ENCODE measurements at places on chromosomes 5 and 9. TPM values are rescaled to one million over a fixed set of nuclear protein-coding genes. Genes with fewer than 3 reads are reported as not detected.
A peak's percentile ranks its signal among the peaks of the same experiment; 100 is the strongest.

GRCh38 chr9:19176856-19177255 is 49.6 kb upstream of the PLIN2 start:
- DNase-seq, result no peak

DNA sequence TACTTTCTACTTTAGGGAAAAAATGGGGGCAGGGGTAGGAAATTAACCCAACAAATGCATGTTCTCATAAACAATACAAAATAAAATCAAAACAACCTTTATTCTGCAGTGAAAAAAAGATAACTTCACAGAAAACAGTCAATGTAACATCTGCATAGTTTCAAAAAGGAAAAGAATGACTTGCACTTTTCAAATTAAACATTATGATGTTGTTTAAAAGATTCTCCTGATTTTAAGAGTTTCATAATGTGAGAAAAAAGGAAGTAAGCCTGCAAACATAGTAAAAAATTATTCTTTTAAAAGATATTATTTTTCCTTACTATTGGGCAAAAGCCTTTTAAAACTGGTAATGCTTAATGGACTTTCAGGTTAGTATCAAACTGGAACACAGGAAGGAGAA is 7.6 kb downstream of the C9orf72 start:
- no peak for DNase-seq

GRCh38 chr5:157511651-157512644 is 51.9 kb downstream of the NIPAL4 start:
- no peak for DNase-seq

GRCh38 chr9:35923927-35924763 is 14.9 kb downstream of the SPAAR start:
- DNase-seq, result peak; percentile 54

DNA sequence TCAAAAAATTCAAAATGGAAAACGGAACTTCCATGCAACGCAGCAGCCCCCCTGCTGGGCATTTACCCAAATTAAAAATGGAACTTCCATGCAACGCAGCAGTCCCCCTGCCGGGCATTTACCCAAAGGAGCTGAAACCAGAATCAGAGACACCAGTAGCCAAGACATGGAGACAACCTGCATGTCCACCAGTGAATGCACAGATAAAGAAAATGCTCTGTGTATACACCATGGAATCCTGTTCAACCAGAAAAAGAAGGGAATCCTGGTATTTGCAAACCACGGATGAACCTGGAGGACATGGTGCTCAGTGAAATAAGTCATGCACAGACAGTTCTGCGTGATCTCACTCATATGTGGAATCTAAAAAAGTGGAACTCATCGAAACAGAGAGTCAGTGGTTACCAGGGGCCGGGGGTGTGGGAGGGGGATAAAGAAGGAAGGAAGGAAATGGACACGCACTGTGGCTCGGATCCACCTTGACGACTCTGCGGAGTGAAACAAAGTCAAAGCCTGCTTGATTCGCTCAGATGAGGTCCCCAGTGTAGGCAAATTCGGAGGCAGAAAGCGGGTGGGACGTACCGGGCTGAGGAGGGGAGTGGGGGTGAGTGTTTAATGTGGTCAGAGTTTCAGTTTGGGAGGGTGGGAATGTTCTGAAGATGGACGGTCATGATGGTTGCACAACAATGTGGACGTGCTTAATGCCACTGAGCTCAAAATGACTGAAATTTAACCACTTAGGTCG is 40.2 kb upstream of the EXOC3 start:
- DNase-seq, result no peak

DNA sequence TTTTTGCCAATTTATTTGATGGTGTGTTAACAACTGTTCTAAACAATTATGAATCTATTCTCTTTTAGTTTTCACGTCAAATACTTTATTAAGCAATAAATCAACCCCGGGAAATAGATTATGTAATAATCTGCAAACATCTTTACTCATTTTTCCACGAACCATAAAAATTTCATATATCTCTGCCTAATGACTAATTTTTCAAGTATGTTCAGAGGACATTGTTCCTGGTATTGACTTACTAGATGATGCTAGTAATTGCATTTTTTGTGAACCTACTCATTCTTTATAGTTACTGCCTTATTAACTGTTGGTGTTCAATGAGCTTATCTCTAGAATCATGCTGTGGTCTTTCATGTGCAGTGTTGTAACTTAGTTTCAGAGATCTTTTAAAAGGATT is 41.0 kb upstream of the FBN2 start:
- DNase-seq, result no peak

DNA sequence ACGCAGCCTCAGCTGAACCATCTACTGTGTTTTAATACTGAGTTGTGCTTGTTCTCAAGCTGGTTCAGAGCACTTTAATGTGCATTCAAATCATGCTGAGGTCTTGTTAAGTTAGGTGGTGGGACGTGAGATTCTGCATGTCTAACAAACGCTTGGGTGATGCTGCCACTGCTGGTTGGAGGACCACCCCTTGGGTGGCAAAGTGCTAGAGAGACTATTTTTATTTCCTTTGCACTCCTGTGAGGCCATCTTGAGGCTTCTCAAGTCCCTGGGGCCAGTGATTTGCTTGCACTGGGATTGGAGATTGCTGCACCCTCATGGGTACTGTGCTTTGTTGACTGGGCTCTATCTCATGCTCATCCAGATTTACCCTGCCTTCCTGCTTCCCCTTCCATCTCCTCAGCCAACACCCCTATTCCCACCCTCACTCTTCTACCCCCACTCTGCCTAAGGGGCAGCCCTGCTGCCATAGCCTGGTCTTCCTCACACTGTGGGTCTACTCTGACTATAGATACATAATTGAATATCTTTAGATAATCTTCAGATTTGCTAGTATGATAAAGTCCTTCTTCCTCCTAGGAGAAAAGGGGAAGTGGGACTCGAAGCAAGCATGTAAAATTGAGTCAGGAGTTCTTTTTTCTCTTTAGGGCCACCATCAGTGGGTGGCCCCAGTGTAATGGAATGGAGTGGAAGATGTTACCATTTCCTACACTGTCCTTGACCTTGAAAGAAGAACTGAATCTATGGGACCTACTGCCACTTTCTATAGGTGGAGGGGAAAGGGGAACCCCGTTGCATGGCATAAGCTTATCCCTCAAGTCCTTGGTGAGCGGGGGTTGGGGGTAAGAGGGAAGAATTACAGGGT is 45.1 kb upstream of the SUB1 start:
- DNase-seq, result no peak

GRCh38 chr5:134604908-134605307 is 27.7 kb downstream of the SAR1B start:
- DNase-seq, result no peak

- no peak for DNase-seq
Measured at GRCh38 chr5:144121577-144121976, 48.9 kb downstream of the YIPF5 start.

DNA sequence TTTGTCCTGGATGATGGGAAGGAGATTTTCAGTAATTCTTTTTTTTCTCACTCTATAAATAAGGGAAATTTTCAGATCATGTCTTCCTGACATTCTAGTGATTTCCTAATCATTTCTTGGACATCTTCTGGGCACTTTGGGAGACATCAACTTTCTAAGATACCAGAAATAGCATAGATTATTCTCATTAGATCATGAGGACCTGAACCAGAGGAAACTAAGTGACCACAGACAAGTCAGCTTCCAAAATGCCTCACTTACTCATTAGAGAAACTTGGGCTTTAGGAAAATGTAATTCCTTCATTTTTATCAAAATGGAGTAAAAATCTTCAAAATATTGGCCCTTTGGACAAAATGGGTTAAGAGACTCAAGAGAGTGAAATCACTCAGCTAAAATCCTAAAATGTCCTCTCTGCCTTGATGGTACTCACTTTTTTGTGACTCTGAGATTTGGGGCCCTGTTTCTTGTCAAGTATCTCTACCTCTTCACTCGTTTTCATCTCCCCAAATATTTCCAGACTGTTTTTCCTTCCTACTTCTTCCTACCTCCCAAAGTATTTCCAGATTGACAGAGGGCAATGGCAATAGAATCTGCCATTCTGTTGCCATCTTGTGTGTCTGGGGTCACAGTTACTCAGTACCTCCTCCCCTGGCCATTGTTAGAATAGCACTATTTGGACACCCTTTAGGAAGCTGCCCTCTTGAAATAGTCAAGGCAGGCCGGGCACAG is 194.5 kb downstream of the NR3C1 start:
- no peak for DNase-seq

- no peak for DNase-seq
Measured at GRCh38 chr5:69188811-69189161, 597 bp upstream of the CENPH start.

DNA sequence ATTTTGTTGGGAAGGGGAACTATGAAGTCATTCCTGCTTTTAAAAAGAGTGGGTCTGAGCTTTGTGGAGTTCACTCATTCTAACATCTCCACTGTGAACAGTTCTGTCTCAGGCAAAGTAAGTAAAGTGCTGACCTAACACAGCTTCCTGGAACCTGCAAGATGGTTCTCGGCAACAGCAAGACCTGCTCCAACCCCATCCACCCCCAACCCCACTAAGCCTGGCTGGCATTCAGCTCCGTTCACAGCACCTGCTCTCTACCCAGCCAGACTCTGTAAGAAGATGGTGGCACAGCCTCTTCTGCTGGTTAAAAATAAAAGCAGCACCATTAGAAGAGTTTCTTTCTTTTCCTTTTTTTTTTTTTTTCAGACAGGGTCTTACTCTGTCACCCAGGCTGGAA is 42.0 kb downstream of the EPB41L4B start:
- no peak for DNase-seq

DNA sequence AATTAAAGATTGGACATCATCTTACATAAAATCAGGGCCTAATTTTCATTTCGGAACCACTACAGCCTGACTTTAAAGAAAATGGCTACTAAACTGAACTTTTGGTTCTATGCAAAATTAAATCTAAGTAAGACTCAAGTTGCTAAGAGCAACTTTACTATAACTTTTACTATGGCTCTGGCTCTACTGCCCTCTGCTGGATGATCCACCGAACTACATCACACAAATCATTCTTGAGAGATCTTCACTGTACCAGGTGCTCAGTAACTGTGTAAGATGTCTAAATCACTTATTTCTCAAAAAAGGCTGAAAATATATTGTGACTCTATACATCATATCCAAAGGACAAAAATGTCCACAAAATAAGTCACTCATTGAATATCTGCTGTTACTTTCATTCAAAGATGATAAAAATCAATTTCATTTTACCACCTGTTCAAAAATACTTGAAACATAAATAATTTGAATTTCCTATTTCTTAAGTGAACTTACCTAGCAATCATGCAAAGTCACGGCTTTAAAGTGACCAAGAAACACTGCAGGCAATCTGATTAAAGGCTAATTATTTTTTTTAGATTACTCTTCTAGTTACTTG is 13.5 kb downstream of the MOCS2 start:
- peak; percentile 52 for DNase-seq

- DNase-seq, result no peak
Measured at GRCh38 chr9:135480071-135480939, 723 bp downstream of the PPP1R26 start.

DNA sequence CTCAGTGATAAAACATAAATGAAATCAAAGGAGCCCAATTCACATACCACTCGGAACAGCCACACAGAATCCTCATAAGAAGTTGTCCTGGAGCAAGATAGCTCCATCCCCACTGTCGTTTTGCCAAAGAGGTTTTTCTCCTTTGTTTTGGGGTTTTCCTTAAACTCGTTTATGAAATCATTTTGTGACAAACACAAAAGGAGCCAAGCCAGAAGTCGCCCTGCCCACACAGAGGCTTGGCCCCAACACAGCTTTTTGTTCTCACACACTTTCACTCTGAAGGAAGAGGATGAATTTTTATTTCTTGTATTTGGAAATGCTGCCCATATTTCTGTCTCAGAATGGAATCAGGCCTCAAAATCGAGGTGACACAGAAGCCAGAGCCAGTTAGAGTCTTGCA is 113.4 kb downstream of the HSD17B3 start:
- no peak for DNase-seq

GRCh38 chr9:132006677-132007370 is 72.8 kb downstream of the MED27 start:
- no peak for DNase-seq

DNA sequence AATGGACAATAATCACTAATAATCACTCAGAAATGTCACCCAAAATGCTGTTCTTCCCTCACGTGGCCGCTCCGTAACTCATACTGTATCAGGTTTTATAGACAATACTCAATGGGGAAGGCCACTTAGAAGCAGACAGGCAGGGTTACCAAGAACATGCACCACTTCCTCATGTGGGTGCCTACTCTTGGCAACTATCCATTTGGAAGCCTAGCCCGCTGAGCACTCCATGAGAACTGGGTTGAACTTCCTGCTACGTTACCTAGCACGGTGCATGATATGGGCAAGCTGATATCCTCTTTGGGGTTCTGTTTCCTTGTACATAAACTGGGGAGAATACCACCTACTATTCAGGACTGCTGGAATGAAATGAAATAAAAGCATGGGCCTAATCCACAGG is 14.3 kb downstream of the DAP start:
- DNase-seq, result peak; percentile 37

DNA sequence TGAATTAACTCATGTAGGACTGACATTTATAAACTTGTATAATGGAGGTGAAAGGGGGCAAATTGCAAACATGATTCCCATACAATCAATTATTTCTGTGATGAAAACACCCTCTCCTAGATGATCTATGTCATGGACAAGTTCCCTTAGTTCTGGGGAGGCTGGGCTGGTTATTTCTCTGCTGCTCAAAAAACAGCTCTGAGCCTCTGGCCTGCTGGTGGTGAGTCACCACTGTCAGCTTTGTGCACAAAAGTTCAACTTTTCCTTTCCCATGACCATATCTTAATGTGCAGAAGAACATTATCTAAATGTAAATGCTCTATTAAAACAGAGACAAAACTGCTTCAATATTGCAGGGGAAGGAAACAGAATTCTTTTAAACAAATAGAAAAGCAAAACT is 85.0 kb downstream of the HMHB1 start:
- DNase-seq, result no peak

DNA sequence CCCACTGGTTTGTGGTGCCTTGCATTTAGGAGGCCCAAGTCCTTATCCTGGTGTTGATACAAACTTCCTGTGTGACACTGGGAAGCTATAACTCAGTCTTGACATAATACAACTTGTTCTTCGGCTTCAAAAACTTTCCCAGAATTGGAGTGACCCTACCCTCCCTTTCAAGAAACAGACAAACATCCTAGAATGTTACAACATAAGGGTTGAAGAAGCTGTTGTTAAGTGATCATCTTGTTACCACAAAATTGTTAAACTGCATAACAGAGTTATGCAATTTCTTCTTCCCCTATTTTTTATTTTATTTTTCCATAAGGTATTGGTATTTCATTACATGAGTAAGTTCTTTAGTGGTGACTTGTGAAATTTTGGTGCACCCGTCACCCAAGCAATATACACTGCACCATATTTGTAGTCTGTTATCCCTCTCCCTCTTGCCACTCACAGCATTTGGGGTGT is 21.3 kb downstream of the TLR4 start:
- DNase-seq, result peak; percentile 21

Gene THOC3
- total RNA-seq, result 66.8 TPM

Gene FBXL17
- 9.4 TPM for total RNA-seq

Gene MAP3K1
- 21.3 TPM for total RNA-seq

Gene NCBP1
- total RNA-seq, result 16.2 TPM

Gene SPATA31C2
- under 0.01 TPM for total RNA-seq

Gene CKMT2
- 0.27 TPM for total RNA-seq

Gene PCDHA11
- total RNA-seq, result under 0.01 TPM

Data from hematopoietic multipotent progenitor cell (in vitro differentiated cells).